ENCODE measurements at places on chromosomes 16 and 17.

- DNase-seq: no peak
Observed at GRCh38 chr16:84712138-84712671, 12.4 kb downstream of the USP10 start.

DNA sequence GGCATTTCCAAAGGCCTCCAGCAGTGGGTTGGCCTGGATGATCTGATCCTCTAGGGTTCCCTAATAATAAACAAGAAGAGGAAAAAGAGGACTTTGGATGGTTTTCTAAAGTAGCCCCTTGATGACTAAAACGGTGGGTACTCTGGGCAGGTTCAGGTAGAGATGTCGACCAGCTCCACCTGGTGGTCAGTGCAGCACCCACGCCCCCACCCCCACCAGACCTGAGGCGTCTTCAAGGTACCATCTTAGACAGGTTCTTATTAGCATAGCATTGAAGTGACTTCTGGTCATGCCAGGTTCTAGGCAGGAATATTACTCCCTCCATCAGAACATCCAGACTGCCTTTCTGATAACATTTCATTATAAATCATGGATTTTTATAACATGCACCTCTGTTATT lies 15.0 kb downstream of the MYH13 start:
- peak; percentile 78 for DNase-seq

DNA sequence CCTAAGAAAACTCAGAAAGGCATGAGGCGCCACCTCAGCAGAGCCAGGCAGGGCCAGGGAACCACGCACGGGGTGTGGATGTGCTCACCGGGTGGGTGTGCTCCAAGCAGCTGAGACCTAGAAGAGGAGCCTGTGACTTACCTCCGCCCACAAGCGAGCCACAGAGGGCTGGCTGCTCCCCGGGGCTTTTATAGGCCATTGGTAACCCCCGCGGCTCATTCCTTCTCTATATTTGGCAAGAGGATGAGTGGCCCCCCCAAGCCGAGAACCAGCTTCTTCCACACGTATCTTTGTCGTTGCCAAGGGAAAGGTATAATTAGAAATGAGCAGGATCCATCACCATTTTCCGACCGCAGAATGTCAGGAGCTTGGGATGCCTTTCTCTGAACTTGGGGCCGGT lies at the start of gene MYH3:
Gene MYH3, minus strand, starts transcription at position 162 of the 400 bp plus-strand sequence. CDS start 2,245 bp downstream, outside the sequence.
- DNase-seq: no peak

GRCh38 chr16:81817296-81817695 lies 38.2 kb downstream of the PLCG2 start:
- DNase-seq: no peak

DNA sequence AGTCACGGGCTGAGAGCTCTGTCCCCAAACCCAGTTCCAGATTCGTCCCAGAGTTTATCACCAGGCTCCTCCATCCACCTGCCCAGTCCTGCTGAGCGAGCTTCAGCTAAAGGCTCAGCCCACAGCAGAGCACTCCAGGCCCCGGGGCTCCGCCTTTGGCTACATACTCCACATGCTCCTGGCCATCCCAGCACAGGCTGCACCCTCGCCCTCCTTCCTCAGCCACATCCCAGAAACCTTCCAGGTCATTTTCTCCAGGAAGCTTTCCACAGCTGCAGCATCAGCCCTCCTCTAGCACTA lies 4.7 kb upstream of the CD2BP2 start:
- DNase-seq: peak; percentile 56

DNA sequence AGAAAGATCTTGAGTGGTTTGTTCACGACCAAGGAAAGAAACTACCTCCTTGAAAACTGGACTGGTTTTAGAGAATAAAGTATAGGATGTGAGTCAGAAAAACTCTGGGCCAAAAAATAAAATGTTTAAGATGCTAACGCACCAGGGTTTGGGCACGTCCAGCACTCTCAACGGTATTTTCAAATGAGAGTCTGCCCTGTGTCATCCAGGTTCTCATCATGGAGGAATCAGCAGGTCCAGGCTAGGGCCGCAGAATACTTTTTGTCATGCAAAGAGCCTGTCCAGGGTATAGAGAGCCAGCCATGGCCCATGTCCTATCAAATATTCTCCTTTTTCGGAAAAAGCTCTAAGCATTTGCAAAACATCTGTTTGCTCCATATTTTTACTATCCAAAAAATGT lies 2.4 kb downstream of the NXN start:
- no peak for DNase-seq

DNA sequence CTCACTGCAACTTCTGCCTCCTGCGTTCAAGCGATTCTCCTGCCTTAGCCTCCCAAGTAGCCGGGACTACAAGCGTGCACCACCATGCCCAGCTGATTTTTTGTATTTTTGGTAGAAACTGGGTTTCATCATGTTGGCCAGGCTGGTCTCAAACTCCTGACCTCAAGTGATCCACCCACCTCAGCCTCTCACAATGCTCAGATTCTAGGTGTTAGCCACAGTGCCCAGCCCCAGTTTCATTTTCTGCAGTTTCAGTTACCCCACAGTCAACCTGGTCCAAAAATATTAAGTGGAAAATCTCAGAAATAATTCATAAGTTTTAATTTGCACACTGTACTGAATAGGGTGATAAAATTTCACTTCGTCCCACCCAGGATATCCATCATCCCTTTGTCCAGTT lies 28.7 kb downstream of the KNOP1 start:
- DNase-seq: no peak

DNA sequence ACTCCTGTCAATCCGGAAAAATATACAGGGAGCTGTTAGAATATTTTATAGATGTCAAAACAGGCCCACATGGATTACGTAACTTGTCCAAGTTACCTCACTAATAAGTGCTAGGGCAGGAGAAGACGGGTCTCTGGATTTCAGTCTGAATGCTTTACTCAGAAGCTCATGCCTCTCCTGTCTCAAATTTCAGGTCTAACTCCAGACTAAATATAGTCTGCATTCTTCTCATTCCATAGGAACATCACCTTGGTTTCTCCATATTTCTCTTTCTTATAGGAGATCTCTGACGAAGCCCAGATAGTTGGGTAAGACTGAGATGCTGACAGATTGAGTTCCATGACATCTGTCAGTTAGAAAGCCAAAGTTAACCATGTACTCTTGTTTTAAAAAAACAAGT lies 174.2 kb downstream of the STX8 start:
- no peak for DNase-seq

GRCh38 chr17:37710344-37710886 lies 34.4 kb downstream of the HNF1B start:
- DNase-seq: peak; percentile 93

DNA sequence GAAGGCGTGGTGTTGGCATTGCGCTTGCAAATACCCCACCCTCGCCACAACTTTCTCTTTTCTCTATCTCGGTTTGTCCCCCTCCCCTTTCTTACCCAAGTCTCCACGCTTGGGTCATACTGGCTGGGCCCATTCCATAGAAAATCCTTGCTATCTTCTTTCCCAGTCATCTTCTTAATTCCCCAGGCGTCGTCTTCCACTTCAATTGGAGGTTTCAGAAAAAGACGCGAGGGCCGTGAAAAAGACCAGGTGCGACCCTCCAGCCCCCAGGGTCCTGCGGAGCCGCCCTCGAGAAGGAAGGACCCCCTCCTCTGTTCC lies 8.3 kb downstream of the IRX5 start:
- DNase-seq: no peak

- DNase-seq: no peak
Observed at GRCh38 chr16:17293813-17294558, 176.8 kb downstream of the XYLT1 start.

- peak; percentile 63 for DNase-seq
Observed at GRCh38 chr16:67893743-67894399, 817 bp downstream of the PSKH1 start.

GRCh38 chr17:46727572-46728348 lies 90.7 kb downstream of the WNT3 start:
- no peak for DNase-seq

DNA sequence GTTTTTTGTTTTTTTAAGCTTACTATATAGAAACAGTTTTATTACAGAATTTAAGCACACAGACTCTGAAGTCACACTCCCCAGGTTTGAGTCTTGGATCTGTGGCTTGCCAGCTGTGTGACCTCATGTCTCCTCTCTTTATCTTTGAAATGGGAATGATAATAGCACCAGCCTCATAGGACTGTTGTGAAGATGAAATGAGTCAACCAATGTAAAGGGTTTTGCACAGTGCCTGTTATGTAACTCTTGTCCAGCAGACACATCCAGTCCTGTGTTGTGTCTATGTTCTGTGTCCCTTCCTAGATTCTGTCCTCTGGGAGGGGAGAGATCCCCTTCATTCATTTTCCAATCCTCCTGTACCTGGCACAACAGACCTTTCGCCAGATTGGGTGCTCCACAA lies 3.1 kb upstream of the CPD start:
- no peak for DNase-seq

GRCh38 chr17:61660746-61661485 lies 69.9 kb upstream of the NACA2 start:
- no peak for DNase-seq

GRCh38 chr16:69781118-69781517 lies 19.0 kb downstream of the WWP2 start:
- DNase-seq: no peak

GRCh38 chr17:68457168-68457538 lies at the start of gene WIPI1:
WIPI1 (minus strand) TSS chr17:68457496; CDS start chr17:68457421, 75 bp downstream.
- no peak for DNase-seq

DNA sequence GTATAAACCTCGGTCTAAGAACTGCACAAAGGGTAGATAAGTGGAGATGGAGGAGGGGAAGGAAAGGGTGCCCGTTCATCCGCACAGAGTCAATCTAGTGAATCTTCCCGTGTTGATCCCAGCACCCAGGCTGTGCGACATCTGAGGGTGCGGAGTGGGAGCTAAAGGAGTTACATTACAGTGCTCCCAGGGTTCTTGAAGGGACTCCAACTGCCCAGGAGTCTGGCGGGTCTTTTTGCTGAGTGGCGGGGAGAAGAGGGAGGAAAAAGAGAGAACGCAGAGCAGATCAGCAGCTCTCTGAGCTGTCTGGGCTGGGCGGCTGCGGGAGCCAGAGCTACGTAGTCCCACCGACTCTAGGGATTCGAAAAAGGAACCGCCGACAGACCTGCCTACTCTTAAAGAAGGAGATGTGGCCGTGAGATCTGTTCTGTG lies 1.6 kb upstream of the CA10 start:
- no peak for DNase-seq

DNA sequence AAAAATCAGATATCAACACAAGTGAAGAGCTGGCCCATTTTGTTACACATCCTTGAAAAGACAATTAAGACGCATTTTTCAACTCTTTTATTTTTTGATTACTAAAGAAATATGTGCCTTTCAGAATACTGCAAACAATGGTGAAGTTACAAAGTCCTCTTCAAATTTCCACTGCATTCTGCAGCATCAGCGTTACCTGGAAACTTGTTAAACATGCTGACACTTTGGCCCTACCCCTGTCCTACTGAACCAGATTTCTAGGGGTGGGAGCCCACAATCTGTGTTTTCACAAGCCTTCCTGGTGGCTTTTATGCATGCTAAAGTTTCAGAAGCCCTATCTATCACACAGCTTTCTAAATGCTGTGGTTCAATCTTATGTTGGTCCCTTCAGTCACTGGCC lies 4.5 kb upstream of the CCL14 start:
- no peak for DNase-seq

DNA sequence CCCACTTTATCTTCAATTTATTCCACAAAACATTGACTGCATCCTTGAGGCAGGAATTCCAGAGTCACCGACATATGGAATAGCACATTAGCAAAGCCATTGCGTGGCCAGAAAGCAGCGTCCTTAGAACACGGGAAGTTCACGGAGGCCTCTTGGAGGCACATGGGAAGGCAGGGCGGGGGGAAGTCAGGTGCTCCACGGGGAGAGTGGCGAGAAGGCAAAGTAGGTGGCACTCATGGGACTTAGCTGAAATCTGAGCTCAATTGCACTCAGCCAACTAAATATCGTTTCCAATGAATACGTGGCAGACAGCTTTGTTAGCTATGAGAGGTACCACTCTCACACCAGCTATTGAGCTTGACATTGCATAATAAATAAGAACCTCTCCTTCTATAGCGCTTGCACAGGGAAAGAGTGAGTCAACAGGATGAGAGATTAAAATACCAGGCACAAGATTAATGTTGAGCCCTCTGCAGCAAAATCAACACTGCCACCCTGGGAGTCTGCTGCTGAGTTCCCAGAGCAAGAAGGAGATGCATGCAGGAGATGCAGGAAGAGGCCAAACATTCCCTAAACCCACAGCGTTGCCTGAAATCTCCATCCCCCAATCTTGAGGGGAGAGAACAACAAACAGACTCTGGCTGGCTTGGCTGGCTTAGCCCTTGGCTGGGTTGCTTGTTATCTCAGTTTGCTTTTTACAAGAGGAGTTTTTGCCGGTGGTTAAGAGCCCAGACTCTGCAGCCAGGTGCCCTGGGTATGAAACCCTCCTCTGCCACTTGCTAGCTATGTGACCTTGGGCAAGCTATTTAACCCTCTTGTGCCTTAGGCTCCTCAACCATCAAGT lies 28.8 kb downstream of the ABCC12 start:
- peak; percentile 64 for DNase-seq

DNA sequence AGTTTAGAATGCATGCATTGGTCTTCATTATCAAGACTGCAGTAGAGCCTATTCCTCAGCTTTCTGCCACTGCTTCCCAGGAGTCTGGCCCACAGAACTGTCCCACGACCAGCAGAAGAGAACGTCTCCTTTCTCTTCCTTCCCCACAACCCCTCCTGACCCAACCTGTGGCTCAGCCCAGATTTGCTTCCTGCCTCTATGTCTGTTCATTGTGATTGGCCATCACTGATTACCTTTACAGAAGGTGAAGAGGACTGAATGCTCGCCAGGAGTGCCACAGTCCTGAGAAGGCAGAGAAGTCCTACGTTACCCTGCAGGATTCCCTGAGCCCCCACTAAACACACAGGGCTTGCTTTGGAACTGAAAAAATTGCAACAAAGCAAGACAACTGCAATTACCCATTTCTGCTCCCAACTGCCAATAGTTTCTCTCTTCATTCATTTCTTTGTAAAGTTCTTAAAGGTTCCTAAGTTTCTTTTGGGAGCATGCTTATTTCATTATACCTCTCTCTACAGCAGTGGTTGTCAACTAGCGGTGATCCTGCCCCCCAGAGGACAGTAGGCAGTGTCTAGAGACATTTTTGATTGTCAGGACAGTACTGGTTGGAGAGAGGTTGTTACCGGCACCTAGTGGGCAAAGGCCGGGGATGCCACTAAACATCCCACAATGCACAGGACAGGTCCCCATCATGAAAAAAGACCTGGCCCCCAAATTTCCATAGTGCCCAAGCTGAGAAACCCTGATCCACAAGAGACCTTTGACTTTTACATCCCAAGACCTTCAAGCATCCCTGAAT lies 4.5 kb upstream of the NAT9 start:
- DNase-seq: no peak

DNA sequence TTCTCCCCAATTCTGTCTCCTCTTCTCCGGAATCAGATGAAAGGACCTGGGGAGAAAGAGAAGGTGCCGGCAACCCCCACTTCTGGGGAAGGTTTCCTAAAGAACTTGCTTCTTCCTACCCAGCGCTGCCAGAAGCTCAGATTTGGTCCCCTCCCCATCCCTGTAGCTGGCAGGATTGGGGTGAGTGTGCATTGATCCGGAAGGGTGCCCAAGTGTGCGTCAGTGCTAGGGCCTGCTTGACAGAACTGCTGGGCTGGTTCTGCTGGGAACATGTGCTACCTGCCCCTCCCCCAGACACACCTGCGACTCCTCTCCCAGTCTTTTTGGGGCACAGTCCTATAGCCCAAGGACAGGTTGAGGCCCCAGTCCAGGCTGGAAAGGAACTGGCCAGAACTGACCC lies 3.3 kb downstream of the ARL4D start:
- no peak for DNase-seq

- DNase-seq: no peak
Observed at GRCh38 chr16:28163699-28164098, 48.1 kb downstream of the XPO6 start.

- no peak for DNase-seq
Observed at GRCh38 chr16:51881731-51882130, 665.2 kb downstream of the TOX3 start.

Data from ELF-1 (cell line).